Tibial nerve (tissue), 4 donors: ENCODE measurements at places on chromosomes 1 and 21. TPM values are rescaled to one million over a fixed set of nuclear protein-coding genes. Genes with fewer than 3 reads are reported as not detected.

DNA sequence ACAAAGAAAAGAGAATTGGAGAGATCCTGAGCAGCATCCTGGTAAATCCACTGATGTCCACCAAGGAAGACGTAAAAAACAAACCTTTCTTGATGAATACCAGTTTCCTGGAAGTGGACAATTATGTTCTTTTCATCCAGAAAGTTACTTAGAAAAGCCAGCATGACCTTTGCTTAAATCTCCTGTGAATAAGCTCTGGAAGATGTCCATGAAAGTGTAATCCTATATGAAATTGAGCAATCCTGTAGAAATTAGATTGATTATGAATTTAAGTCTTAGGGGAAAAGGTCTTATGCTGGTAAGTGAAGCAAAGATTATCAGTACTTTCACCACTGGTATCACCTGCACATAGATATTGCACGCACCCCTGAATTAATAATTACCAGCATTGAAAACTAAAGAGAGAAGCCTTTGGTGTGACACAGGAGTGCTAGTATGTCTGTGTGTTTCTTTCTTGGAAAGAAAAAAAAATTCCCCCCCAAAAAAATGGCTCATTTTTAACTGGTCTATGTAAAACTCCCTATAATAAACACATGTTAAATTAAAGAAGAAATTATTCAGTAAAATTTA, 164.5 kb upstream of the LHX8 start:
- no peak for DNase-seq

- DNase-seq: no peak
Observed at GRCh38 chr1:155261493-155261851, 688 bp downstream of the SCAMP3 start.

GRCh38 chr1:207954104-207954503, 43.2 kb upstream of the CD34 start:
- no peak for DNase-seq

GRCh38 chr1:119827010-119827409, 15.8 kb upstream of the REG4 start:
- DNase-seq: no peak

DNA sequence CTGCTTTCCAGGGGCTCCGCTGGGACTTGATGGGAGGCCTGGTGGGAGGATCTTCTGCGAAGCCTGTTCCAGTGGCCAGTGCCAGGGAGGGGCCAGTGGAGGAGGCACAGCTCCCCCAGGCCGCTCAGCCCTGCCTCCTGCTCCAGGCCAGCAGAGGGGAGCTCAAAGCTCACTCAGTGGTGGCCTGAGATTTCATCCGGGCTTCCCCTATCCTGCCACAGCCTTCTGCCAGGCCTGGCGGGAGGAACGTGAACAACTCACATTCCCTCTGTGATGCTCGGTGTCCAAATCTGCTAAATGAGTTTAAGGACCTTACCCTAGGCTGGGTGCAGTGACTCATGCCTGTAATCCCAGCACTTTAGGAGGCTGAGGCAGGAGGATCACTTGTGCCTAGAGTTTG, 3.3 kb downstream of the CLCNKB start:
- DNase-seq: no peak

DNA sequence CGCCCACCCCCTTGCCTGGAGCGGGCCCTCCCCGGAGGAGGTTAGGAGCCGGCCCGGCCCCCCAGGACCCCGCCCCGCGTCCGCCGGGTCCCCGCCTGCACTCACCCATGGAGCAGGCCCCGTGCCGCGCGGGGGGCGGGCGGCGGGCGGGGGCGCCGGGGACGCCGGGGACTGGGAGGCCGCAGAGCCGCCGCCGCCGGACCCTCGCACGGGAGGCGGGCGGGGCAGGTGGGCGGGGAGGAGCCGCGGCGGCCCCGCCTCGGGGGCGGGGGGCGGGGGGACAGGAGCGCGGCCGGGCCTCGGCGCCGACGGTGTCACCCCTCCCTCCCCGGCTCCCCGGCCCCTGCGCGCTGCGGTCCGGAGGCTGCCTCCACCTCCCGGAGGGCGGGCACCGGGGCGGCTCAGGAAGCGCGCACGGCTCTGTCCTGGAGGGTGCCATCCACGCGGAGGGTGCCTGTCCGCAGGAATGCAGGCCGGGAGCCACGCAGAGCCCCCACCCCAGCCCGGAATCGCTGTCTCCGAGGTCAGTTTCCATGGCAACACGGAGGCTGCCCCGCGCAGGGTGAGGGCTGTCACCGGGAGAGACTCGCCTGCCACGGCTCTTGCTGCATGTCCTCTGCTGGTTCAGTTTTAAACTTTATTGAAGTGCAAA, 5.9 kb upstream of the PLEKHG5 start:
- DNase-seq: no peak

DNA sequence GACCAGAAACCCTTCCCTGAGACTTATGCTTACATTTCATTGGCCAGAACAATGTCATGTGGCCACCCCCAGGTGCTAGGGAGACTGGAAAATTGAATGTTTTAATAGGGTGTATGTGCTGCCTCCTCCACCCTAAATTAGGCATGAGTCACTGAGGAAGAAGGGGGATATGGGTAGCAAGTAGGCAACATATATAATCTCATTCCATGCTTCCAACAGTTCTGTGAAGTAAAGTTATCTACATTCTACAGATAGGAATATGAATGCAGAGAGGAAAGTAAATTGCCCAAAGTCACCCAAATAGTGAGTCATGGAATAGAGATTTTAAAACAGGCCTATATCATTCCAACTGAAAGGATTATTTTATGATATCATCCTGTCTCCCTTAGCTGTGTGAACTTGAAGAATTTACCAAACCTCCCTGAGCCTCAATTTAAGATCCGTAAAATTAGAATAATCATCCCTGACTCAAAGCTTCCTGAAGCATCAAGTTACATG, 168.6 kb upstream of the FGGY start:
- no peak for DNase-seq

DNA sequence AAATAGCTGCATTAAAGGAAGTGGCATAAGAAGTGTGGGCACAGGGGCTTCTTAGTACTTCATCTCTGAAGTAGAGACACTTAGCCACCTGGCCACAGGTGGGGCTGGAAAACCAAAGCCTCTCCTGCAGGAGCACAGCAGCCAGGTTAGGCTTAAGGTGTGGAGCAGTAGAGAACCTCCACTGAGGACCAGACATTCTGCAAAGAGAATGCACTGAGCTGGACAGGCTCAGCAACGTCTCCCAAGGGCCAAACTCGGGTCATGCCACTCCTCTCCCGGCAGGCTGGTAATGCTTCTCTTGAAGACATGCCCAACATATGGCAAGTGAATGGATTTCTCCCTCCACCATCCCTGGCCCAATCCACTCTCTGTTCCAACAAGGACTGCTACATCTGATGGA, 33.0 kb upstream of the LRRC38 start:
- no peak for DNase-seq

- no peak for DNase-seq
Observed at GRCh38 chr1:9612162-9612845, 23.6 kb downstream of the TMEM201 start.

DNA sequence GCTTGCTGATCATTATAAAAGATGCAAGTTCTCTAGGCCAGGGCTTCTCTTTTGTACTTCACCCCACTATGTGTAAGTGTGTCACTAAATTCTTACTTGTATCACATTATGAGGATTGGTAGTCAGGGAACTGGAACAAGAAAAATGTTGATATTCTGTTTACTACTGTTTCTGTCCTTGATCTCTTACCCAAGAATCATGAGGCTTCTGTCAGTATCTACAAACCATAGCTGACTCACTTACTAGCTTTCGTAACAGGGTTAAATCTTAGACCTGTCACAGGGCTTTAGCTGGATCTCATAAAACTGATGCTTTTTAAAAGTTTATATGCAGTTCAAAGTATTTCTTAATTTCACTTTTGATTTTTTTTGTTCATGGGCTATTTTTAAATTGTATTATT, 681.2 kb downstream of the PLPP3 start:
- no peak for DNase-seq

DNA sequence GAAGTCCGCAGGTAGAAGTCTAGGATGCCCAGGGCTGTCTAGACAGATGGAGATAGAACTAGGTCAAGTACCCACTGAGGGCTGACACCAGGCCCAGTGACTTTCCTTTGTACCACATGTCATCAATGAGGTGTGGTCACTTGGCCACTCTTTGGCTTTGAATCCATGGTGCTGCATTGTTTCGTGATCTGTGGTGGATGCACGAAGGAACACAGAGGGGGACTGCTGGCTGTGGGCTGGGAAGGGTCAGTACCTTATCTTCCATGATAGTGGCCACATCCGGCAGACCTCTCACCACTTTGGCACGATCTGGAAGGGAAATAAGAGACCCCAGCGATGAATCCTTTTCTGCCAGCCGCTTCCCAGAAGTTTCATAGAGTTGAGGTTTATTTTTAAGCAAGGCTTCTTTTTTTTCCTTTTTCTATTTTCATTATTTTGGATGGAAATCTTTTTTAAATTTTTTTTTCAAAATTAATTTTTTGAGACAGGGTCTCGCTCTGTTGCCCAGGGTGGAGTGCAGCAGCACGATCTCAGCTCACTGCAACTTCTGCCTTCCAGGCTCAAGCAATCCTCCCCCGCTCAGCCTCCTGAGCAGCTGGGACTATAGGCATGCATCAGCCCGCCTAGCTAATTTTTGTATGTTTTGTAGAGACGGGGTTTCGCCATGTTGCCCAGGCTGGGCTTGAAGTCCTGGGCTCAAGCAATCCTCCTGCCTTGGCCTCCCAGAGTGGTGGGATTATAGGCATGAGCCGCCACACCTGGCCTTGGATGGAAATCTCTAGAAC, 53.1 kb downstream of the MYOM3 start:
- DNase-seq: no peak

DNA sequence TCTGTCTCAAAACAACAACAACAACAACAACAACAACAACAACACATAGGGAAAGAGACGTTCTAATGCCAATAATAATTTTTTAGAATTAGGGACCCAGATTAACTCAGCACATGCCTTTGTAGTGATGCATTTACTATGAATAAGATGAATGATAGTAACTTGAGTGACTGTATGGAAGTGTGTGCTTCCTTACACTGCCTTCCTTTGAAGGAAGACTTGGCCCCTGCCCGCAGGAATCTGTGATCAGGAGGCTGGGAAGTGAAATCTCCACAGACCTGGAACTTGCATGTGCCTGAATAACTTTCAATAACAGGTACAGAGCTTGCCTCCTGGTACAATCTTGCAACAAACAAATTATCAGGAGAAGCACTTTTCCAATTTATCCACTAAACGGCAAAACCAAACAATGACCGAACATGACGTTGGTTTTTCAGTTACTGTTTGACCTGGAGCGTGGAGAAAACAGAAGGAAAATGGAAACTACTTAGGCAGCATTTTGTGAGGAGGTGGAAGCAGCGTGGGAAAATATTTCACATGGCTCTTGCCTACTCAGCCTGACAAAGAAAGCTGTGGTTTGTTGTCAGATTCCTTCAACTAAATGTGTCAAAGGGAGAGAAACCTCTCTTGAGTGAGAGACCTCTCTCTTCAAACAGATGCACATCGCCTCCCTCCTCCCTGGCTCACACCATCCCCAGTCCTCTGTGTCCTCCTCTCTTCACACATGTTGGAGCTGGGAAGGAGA, 10.1 kb upstream of the ABCA4 start:
- DNase-seq: no peak

DNA sequence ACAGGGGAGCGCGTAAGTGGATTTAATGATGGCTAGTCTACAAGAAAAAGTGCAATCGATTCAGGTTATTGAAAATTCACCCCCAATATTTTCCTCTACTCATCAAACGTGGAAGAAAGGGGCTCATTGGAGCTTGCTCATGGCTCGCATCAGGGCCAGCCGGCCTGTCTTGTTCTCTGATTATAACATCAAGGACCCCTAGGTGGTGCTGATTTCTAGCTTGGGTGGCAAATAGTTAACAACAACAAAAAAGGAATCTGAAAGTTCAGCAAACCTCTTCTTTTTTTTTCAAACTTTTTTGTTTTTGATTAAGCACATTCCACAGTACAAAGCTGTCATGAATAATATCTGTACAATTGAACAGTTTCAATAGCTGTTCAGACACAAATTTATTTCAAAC, 35.8 kb upstream of the SOD1 start:
- DNase-seq: no peak

DNA sequence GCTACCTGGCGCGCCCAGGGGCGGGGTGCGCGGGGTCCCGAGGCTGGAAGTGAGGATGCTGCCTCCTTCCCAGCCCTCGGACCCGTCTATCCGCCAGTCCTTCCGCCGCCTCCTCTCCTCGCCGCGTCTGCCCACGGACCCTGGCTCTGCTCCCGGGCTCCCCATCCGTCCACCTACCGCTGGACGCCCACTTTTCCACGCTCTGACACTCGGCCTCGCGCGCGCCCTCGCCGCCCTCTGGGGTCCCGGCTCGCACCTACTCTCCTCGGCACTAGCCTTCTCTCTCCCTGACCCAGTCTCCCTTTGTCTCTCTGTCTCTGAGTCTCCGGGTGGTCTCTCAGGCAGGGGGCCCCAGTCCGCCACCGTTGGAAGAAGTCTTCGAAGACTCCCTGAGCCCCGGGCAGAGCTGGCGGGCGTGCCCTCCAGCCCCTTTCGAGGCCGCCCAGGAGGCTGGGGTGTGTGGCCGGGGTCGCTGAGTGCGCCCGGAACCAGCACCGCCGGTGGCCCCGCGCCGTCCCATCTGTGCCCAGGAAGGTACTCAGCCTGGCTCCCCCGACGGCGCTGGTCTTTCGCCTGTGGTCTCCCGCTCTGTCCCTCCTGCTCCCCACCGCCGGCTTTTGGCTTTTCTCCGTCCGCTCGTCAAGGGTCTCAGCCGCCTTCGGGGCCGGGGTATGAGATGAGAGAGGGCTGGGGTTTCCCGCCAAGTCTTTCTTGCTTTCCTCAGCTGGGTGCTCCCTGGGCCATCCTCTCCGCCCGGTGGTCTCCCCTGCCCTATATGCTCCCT, 610 bp downstream of the DRAXIN start:
- DNase-seq: no peak

DNA sequence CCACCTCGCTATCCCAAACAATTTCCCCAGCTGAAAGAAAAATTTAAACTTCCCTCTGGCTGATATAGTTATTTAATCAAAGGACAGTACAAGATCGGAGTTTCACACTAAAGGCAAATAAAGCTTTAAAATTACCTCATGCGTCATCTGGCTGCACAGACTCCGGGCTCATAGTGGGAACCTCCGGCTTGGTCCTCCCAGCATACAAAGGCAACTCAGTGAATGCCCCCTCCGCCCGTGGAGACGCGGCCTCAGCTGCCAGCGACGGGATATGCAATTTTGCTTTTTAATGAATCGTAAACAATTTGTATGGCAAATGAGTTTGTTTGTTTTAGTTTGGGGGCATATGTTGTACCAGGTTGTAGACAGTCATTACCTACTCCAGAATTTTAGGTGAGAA, 214.6 kb upstream of the NFIA start:
- DNase-seq: no peak

DNA sequence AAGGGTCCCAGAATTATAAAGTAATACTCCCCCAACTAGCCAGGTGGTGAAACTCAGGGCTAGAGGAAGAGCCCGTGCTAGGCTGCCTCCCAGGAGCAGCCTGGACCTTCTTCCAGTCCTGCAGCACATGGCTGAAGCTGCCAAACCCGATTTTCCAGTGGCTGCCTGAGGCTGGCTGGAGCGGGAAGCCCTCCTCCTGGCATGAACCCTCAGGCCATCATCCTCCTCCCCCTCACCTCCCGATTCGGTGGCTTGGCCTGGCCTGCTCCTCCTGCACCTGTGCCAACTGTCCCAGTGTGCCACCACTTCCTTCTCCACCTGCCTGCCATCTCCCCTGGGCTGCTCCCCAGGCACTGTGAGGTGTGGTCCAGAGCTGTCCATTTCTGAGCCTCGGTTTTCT, 3.0 kb upstream of the TSPAN1 start:
- no peak for DNase-seq

GRCh38 chr21:39451332-39452206, at the start of gene SH3BGR:
Gene SH3BGR, plus strand, starts transcription at chr21:39451970. Its CDS starts 127 bp downstream, at chr21:39452097.
- peak; percentile 31 for DNase-seq

PLEKHA6 gene
- total RNA-seq: 13.9 TPM

ZNF593OS gene
- not detected for total RNA-seq

EPHA2 gene
- 30.0 TPM for total RNA-seq

CD247 gene
- total RNA-seq: 1.2 TPM

ARHGAP29 gene
- total RNA-seq: 80.4 TPM

HJV gene
- total RNA-seq: not detected
